ENCODE measurements at places on chromosomes 1 and 21.

GRCh38 chr1:83693427-83694126 is 305.4 kb downstream of the TTLL7 start:
- no peak for DNase-seq

DNA sequence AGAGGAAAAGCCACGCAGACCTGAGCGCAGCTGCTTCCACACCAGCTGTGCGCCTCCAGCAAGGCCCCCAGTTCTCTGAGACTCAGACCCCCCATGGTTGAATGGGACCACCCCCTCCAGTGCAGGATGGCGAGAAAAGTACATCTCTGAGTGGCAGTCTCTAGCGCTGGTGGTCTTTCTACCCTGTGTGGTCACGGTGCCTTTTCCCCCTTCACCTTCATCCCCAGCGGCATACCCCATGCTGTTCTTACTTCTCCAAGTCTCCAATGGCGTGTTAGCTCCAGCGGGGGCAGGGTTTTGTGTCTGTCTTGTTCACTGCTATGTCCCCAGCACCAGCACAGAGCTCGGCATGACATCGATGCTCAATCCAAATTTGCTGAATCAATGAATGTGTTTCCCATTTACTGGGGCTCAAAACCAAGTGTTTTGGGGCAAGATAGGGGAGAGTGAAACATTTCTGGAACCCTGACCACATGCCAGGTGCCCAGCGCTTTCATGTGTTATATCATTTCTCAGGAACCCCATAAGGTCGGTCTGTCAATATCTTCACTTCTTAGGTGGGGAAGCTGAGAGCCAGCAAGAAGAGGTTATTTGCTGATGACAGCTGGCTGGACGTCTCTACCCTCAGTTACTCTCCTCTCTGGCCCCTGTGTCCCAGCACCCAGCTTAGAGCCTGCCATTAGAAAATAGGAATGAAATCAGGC is 959 bp upstream of the SDC3 start:
- no peak for DNase-seq

- no peak for DNase-seq
Observed at GRCh38 chr1:97070376-97070775, 348.8 kb downstream of the PTBP2 start.

DNA sequence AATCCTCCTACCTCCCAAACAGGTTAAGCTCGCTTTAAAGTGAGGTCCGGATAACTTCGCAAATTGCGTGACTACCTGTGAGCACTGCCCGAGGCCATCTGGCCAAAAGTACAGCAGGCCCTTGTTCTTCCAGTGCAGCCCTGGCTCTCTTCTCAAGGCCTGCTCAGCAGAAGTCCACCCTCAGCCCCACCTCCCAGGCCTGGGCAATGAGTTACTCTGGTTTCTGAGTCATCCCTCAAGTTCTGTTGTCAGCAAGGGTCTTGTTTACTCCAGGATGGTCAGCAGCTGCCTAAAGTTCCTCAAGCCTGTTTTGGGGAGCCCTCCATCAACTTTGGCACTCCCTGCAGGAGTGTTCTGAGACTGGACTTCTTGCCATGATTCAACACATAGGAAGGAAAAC is 101.7 kb downstream of the BCAR3 start:
- DNase-seq, result no peak

DNA sequence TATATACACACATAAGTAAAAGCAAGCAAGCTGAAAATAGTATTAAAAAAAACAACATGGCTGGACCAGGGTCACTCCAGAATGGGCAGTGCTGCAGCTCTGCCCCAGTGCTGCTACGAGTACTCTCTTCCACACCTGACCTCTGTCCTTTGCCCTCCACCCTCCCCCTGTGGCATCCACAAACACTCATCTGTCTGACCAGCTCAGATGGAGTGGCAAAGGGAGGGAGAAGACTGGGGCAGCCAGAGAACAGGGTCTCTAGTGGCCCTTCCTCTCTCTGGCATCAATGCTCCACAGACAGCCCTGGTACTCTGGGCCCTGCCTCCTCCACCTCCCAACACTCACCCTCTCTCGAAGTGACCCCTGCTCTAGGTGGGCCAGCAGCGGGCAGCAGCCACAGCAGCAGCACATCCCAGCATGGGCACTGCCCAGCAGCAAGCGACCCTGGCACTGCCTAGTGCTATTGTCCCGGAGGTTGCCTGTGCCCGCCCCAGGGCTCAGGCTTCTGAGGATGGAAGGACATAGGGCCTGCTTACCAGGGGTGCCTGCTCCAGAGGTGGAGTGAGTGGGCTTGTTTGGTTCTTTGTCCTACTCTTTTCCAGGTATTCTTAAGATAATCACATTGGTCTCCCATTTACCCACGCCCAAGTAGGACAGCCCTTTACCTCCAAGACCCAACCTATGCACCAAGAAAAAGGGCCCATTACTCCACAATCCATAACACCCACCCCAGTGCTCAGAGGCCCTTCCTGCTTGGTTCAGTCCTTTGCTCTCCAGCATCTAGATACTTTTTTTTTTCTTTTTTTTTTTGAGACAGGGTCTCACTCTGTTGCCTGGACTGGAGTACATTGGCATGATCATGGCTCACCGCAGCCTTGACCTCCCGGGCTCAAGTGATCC is 6.2 kb downstream of the ARHGEF2 start:
- no peak for DNase-seq
